A549 treated with dexamethasone at 1 μM for 4 hours (cell line): ENCODE measurements at places on chromosomes 5 and 9. TPM values are rescaled to one million over a fixed set of nuclear protein-coding genes. Genes with fewer than 3 reads are reported as not detected.

The RPL12 gene
- total RNA-seq = 2,736 to 3,119 TPM (median 2,871 TPM) in 5 replicates

The NEURL1B gene
- total RNA-seq = 9.2 to 14.0 TPM (median 11.5 TPM) in 5 replicates

The FBP2 gene
- total RNA-seq = 0.09 TPM in 1 of 5 replicates, not detected in the others

The SLCO6A1 gene
- not detected in 5 replicates for total RNA-seq

The MZB1 gene
- total RNA-seq = 0.09 to 0.20 TPM in 2 of 5 replicates, not detected in the others

The IL3 gene
- total RNA-seq = not detected in 5 replicates

The TXNDC8 gene
- total RNA-seq = not detected in 5 replicates

The CDKN2B-AS1 gene
- not detected in 5 replicates for total RNA-seq

The FRMD3 gene
- 4.3 to 7.2 TPM (median 6.4 TPM) in 5 replicates for total RNA-seq

The BAAT gene
- total RNA-seq = 0.32 to 0.58 TPM (median 0.42 TPM) in 5 replicates

The GPR151 gene
- total RNA-seq = not detected in 5 replicates

The ADCY2 gene
- total RNA-seq = not detected in 5 replicates

The FAM169A gene
- 4.2 to 8.3 TPM (median 7.1 TPM) in 5 replicates for total RNA-seq

The LRRC70 gene
- 0.06 to 0.40 TPM (median 0.30 TPM) in 5 replicates for total RNA-seq

The RASEF gene
- total RNA-seq = 5.1 to 8.3 TPM (median 7.3 TPM) in 5 replicates

The GRK6 gene
- 17.2 to 26.5 TPM (median 25.4 TPM) in 5 replicates for total RNA-seq
